ENCODE measurements at places on chromosomes 7 and 10. TPM values are rescaled to one million over a fixed set of nuclear protein-coding genes. Genes with fewer than 3 reads are reported as not detected.

Gene ZNF727
- 0.53 TPM for total RNA-seq

Gene HABP2
- not detected for total RNA-seq

Gene AEBP1
- 17.4 TPM for total RNA-seq

Gene CARD11
- total RNA-seq: 107 TPM

- no peak for DNase-seq
Observed at GRCh38 chr10:110076559-110077318, 69.0 kb downstream of the ADD3 start.

DNA sequence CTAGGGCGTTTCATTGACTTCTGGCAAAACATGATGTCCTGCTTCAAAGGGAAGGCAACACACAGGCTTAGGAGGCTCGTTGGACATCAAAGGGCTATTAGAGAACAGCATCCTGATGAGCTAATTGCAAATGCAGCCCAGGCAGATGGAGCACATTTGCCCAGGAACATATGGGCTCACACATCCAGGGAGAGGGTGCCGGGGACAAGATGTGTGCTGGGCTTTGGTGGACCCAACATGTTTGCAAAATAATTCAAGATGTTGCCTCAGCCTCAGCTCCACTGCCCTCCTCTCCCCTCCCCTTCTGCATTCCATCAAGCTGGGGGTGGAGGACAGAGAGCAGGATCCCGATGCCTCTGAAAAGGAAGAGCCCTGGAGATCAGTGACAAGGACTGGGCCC is 217.1 kb upstream of the ZMIZ1 start:
- no peak for DNase-seq

DNA sequence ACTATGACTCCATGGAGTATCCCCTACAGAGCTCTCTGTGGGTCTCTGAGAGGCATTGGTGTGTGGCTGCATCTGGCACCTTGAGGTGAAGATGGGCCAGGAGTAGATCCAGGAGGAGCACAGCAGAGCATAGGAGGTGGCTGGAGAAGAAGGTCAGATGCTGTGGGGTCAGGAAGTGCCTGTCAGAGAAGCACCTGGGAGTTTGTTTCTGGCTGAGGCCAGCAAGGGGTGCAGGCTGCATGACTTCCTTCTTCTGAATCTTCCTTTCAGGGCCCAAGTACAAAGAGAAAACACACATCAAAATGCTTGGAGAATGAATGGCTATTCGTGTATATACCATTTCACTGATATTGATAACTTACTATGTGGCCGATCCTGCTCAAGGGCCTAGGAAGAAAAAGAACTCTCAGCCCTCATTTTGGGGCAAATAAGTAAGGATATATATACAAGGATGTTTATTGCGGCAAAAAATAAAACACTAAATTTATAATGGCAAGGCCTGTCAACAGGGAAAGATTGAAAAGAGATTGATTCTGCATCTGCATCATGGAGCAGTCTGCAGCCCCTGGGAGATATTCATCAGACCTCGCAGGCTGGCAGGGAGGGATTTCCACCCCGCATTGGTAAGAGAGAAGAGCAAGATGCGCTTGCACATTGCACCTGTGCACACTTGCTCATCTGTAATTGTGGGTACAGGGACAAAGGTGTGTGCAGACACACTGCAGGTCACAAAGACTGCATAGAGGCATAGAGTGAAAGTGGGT is 39.2 kb downstream of the PTPRE start:
- DNase-seq: no peak

DNA sequence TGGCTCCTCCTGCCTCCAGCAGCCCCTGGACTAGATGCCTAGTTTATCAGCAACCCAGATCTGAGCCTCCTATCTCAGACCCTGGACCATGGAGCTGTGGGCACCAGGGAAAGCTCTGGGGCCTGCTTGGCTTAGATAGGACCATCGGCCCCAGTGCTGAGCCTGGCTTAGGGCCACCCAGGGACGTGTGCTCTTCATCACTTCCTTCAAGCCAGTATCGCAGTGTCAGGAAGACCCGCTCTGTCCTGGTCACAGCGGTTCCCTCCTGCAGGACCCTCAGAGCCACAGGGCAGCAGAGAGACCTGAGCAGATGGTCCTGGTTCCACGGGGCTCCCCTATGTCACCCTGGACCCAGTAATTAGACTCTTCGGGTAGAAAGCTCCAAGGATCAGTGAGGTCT is 105.7 kb upstream of the FAM20C start:
- no peak for DNase-seq

- no peak for DNase-seq
Observed at GRCh38 chr10:59395984-59396383, 33.6 kb upstream of the FAM13C start.

- DNase-seq: no peak
Observed at GRCh38 chr10:74683067-74683466, 143.3 kb upstream of the KAT6B start.

GRCh38 chr10:19958787-19959186 is 142.6 kb downstream of the PLXDC2 start:
- no peak for DNase-seq

DNA sequence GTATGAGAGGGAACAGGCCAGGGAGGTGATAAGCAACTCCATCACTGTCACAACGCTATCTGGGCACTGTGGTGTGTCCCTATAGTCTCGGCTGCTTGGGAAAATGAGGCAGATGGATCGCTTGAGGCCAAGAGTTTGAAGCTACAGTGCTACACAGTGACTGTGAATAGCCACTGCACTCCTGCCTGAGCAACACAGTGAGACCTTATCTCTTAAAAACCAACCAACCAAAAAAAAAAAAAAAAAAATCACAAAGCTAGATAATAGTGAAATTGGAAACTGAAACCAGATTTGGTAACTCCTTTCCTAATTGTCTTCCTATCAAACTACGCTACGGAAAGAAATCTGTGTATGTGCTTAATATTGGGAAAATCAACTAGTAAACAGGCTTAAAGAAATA is 14.1 kb downstream of the MICU1 start:
- no peak for DNase-seq

GRCh38 chr10:127720142-127720541 is 16.8 kb upstream of the FOXI2 start:
- no peak for DNase-seq

- DNase-seq: no peak
Observed at GRCh38 chr7:13979671-13980435, 9.6 kb downstream of the ETV1 start.

DNA sequence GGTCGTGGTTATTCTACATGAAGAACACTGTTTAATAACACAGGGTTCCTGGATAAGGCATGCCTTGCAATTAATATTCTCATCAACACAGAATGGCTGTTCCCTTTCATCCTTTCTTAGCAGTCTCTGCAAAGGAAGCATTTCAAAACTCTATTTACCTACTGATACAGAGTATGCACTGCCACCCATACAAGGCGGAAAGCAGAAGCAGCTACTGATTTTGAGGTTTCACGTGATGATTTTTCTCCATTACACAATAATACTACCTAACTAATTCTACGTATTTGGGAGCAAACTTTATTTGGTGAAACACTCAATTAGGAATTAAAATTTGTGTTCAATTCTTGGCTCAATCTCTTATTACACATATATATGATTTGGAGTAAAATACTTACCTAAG is 43.0 kb upstream of the COL1A2 start:
- DNase-seq: no peak

- no peak for DNase-seq
Observed at GRCh38 chr10:126611303-126611702, 59.2 kb downstream of the C10orf90 start.

DNA sequence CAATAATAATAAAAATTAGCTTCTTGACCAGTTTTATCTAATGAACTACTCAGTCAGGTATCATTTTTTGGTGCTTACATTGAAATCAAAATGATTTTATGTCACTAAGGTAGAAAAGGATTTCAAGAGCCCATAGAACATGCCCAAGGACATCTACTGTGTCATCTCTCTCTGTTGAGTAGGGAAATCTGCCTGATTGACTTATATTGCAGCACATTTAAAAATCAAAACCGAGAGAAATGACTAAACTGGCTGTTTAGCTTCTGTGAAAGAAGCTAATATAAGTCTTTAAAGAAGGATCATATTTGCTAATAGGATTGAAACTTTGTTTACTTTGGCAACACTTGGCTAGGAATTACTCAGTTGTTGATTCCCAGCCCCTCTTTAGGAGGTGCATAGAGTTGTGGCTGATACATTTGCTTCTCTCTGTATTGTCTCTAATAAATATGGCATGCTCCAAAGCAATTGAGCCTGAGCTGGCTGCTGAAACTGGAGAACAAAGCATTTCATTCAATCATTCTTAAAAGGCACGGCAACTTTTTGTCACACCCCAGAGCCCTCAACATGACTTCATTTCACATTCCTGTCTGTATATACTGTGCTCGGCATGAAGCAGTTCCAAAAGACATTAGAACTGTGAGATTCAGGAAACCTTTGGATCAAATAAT is 1096.9 kb upstream of the POT1 start:
- DNase-seq: no peak

GRCh38 chr10:94630017-94630688 is 53.4 kb upstream of the CYP2C18 start:
- no peak for DNase-seq

DNA sequence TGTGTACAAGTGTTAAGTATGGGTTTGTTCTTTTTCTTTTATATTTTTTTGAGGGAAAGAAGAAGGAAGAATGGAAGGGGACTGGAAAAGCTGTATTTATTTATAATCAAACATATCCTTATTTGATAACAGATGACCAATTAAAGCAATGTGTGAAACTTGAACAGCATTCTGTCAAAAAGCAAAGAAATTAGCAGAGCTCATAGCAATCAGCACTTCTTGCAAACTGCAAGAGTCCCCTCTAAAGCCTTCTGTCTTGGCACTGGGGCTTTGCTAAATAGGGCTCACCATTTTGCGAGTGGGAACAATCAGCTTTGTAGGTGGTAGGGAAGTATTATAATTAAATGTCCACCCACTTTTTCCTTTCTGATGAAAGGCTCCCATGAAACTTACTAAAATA is 164.9 kb upstream of the LRRTM3 start:
- DNase-seq: no peak

DNA sequence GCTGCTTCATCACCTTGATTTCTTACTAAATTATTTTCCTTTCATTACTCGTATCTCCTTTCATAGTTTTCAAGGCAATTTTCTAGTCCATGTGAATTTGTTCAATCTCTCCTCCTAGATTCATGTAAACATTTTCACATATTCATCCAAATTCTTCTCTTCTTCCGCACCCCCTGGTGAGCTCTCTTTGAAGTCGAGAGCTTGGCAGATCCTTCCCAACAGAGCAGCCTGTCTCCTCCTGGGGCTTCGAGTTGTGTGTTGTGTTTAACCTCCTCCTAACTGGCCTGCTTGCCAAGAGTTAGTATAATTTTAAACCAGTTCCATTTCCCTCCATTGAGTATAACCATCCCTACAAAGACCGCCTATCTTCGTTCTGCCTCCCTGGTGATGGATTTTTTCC is 272.4 kb upstream of the CELF2 start:
- DNase-seq: no peak

DNA sequence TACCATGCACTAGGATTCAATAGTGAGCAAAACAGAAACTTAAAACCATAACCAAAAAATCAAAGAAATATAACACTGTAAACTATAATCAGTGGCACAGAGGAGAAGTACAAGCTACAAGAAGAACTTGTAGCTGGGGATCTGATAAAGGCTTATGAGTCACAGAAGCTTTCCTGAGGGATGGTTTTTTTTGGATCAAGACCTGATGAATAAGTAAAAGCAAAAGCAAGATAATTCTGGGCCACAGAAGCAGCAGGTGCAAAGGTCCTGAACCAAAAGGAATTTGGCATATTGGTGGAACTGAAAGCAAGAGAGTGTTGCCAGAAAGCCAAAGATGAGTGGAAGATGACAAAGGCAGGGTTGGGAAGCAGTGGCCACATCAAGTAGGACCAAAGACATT is 37.4 kb upstream of the BET1 start:
- DNase-seq: no peak

- DNase-seq: no peak
Observed at GRCh38 chr10:126872768-126873167, 32.5 kb upstream of the DOCK1 start.

Measured in activated B cell treated with CpG ODN at 0.5 μM for 24 hours (primary cell).